Stimulated activated CD8-positive, alpha-beta memory T cell treated with anti-CD3 and anti-CD28 coated beads, Interleukin-4, amount 100 ng/mL, for 1 hour (primary cell): ENCODE measurements at places on chromosomes 2 and 18.

GRCh38 chr2:67389788-67390187 is 7.3 kb upstream of the ETAA1 start:
- no peak for DNase-seq

DNA sequence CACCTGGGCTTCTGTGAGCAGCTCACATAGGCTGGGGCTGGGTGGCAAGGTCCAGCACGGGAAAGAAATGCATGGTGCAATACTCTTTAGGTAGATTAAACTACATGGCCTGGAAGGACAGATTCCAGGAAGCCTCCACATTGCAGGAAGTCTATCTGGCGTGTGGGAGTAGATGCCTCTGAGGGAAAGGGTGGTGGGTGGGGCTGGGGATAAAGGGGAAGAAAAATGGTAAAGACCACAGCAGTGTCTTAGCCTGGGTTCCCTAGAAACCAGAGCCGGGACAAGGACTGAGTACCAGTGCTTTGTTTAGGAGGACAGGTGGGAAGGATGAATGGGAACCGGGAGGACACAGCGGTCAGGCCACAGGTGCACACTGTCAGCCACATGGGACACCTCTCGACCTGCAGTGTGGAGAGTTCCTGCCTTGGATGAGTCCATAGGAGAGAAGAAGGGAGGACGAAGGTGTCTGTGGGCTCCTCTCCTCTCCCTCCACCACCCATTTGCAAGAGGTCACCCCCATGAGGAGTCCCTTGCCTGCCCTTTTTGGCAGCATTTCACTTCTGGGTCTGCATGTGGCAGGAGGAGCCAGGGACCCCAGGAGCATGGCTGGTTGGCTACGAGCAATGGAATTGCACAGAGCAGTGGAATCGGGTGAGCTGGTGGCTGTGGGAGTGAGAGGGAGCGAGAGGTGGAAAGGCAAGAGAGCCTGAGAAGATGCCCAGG is 91.5 kb upstream of the HS6ST1 start:
- no peak for DNase-seq

GRCh38 chr2:157438863-157439823 is 4.7 kb downstream of the CYTIP start:
- no peak for DNase-seq

GRCh38 chr2:215507136-215507535 is 71.3 kb upstream of the FN1 start:
- DNase-seq: no peak

DNA sequence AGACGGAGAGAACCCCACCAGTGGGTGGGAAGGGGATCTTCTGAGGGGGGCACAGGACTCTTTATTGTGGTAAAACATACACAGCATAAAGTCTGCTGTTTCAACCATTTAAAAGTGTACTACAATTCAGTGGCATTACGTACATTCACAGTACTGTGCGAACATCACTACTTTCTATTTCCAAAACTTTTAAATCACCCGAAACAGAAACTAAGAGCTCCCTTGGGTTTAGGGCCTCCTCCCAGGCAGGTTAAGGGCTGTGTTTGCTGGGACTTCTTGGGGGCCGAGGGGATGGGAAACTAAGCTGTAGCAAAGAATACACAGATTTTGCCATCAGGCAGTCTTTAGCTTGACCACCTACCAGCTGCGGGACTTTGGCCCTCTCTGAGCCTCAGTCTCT is 242.0 kb downstream of the HAUS1 start:
- DNase-seq: no peak

- no peak for DNase-seq
Observed at GRCh38 chr18:55780586-55781071, 192.6 kb upstream of the TCF4 start.

GRCh38 chr2:236654496-236654895 is 84.9 kb downstream of the ACKR3 start:
- DNase-seq: no peak

GRCh38 chr2:226077031-226077430 is 677.5 kb downstream of the NYAP2 start:
- DNase-seq: no peak

DNA sequence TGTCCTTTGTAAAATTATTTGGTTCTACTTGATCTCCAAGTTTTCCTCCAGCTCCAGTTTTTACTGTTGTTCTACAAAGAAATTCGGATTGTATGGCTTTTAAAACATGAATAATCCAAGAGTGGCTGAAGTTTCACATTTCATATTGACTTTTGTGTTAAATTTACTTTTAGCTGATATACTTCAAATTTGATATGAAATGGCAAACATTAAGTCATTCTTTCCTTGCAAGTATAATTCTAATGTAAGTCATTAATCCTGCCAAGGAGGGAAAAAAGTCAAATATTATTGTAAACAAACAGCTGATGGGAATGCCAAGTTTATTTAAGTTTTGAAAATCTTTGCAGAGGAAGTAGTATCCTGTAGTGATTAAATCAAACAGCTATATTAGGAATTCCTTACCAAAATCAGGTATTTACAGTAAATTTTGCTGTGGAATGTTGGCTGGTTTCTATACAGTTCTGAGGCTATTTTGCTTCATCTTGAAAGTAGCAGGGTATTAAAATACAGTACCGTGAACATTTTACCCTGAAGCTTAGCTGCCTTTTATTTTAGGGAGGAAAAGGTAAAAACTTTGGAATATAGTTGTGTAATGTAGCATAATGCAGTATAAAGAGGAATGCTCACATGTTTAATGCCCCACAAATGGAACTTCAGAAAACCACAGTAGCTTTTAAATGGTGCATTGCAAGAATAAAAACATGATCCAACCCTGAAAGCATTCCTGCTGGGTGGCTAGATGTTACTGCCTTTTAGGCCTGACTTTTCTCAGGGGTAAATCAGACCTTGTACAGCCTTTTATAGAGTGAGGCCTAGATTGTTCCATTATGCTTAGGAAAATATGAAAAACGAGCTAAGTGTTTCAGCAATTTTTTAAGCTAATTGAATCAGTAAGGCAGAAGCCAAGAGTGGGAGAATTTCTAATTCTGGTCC is 62.7 kb upstream of the NT5C1B start:
- DNase-seq: no peak

GRCh38 chr2:144796164-144796563 is 276.2 kb upstream of the ZEB2 start:
- DNase-seq: no peak

DNA sequence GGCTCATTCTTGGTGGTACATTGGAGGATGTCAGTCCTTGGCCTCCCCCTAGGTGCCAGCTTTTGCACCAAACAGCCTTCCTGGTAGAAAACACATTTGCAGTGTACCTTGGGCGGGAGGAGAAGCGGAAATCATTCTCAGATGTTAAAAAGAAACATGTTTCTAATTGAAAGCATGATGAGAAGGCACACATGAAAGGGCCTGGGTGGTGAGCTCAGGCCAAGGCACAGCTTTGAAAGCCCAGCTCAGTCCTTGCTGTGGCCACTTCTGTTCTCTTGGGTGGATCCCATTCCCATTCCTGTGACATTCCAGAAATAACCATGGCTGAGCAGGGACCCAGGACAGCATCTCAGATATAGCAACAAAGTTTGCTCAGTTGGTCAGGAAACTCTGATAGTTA is 71.5 kb downstream of the LTBP1 start:
- no peak for DNase-seq

DNA sequence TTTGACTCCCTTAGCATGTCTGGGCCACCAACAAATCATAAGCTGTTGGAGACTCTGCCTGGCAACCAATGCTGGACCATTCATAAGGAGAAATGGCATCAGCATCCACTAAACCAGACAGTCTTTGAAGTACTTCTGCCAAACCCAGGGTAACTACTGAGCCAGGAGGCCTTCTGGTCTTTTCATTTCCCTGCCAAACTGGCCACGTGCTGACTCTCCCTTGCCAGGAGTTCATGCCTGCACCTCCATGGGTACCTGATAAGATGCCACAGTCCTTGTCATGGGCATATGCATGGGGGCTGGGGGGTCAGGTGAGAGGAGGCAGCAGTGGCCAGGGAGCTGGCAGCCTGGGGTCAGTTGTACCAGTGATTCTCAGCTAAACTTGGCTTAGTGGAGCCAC is 34.2 kb upstream of the DAPL1 start:
- no peak for DNase-seq

DNA sequence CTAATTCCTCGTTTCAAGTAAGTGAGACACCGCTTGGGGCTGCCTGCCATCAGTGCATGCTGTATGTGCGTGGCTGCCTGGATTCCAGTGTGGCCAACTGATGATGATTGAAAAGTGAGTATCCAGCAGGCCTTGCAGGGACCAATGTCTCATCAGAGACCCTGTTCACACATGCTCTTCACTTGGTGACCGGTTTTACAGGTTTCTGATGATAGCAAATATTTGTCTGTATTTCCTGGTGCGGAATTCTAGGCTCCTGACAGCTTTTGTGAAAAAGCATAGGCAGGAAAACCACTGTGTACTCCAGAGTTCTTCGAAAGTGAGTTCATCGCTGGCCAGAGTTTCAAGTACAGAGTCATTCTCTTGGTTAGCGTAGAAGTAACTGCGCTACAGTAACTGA is 13.8 kb upstream of the YWHAQ start:
- DNase-seq: no peak

DNA sequence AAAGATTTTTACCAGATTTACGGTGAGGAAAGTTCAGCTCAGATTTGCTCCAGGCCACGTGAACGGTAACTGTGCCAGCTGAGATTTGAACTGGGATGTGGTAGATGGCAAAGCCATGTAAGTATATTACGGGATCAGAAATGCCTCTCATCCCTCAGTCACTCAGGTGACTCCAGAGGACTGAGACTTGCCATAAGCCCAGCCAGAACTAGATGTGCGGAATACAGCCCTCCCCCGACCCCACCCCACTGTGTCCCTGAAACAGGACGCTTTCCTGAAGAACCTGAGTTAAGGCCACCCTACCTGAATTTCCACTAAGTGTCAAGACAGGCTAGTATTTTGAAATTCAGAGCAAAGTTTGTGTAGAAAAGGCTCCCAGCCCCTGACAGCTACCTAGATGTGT is 1.3 kb upstream of the FHL2 start:
- no peak for DNase-seq

GRCh38 chr18:64438178-64438577 is 289.3 kb upstream of the LINC00305 start:
- no peak for DNase-seq

- no peak for DNase-seq
Observed at GRCh38 chr2:196725882-196726281, 73.6 kb downstream of the GTF3C3 start.

GRCh38 chr2:67039517-67040103 is 357.5 kb upstream of the ETAA1 start:
- no peak for DNase-seq

DNA sequence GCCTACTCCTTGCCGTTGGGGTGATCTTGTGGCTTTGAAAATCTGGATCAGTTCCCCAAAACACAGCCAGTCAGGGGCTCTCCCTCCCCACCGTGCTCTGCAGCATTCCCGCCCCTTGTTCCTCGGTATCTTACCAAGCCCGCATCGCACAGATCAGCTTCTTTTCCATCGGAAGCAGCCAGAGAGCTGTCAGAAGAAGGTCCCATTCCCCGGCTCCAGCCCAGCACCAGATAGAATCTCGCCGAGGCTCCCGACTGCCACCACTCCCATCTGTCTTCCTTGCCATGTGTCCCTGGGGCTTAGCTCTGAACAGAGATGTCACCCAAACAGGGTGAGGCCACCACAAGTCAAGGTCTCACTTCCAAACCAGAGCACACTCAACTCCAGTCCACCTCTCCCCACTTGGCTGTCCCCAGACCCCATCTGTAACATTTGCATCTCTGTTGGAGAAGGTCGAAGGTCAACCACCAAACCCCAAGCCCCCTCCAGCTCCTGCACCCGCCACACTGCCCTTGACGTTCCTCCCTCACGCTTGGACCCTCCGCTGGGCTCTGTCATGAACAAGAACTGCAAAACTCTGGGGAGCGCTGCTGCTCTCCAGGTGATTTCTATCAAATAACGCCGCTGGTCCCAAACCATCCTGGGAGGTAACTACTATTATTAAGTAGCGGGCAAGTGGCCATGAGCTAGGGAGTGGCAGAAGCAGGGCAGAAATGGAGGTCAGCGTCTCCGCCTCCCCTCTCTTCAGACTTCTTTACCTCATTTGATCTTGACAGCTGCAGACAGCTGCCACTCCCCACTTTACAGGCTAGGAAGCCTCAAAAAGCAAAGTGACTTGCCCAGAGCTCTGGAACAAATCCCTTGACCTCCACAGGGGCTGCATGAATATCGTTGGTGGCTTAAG is 70.0 kb upstream of the TAF1B start:
- no peak for DNase-seq

- no peak for DNase-seq
Observed at GRCh38 chr2:97849881-97850528, 136.6 kb downstream of the ZAP70 start.

GRCh38 chr18:37944700-37945270 is 379.2 kb upstream of the CELF4 start:
- DNase-seq: no peak

DNA sequence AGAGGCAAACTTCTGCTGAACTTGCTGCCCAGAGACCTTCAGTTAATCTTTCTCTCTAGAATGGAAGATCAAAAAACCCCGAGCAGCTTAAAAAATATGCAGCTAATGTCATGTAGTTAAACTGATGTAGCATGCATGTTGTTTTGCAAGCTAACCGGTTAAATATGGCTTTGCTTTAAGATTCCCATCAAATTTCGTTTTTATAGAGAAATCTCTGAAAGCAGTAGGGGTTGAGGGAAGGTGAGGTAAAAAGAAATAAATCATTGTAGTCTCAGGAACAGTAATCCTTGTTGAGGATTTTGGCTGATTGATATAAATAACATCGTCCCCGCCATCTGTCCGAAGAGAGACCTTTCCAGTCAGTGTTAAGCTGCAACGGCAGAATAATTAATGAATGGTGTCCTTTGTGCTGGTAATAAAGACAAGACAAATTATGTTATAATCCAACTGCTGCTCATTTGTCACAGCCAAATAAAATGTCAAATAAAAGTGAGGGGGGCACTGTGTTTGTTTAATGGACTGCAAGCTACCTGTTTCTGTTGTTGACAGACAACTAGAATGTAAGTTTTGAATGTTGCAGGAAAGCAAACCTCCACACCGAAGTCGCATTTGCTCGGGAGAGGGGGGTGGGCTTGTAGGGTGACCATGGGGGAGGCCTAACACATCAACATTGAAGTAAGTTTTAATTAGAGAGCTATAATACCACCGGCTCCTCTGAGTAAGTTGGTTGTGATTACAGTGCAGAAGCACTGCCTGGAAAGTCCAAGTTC is 555.5 kb downstream of the ARHGAP15 start:
- DNase-seq: no peak

DNA sequence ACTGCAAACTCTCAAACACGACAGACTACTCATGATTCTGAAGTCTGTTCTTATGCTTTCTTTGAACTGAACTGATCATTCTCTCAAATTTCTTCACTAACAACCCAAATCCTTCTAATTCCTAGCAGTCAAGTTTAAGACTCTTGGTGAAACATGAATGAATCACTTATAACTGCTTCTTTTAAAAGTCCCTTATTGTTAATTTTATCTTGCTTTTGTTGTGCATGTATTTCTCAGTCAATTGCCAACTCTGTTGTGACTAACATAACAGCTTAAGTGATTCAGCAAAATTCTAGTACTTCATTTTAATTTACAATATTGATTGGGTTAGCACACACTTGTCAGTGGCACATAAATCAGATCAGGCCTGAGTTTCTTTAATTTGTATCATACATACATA is 357.0 kb upstream of the FSIP2 start:
- DNase-seq: no peak

- DNase-seq: peak; percentile 33
Observed at GRCh38 chr2:135657806-135658582, 83.7 kb upstream of the UBXN4 start.
